ENCODE measurements at places on chromosomes 1 and 21. TPM values are rescaled to one million over a fixed set of nuclear protein-coding genes. Genes with fewer than 3 reads are reported as not detected.

The ABCG1 gene
- 11.2 TPM for total RNA-seq

The ITLN2 gene
- total RNA-seq, result not detected

- H3K27ac ChIP-seq, result no peak overlapping the region
- H3K27me3 ChIP-seq, result no peaks in the 10 kb centered on the region
- H3K4me1 ChIP-seq, result no peaks in the 10 kb centered on the region
- H3K4me3 ChIP-seq, result no peak overlapping the region
- no peaks in the 10 kb centered on the region for H3K36me3 ChIP-seq
- no peak for DNase-seq
Observed at GRCh38 chr1:68213843-68214242, 18.5 kb downstream of the WLS start.

- no peak for DNase-seq
- no peak overlapping the region for H3K27ac ChIP-seq
- H3K36me3 ChIP-seq, result no peaks in the 10 kb centered on the region
- no peaks in the 10 kb centered on the region for H3K4me1 ChIP-seq
- H3K4me3 ChIP-seq, result no peak overlapping the region
Observed at GRCh38 chr1:82395440-82395839, 594.7 kb downstream of the ADGRL2 start.

- no peak overlapping the region for H3K27ac ChIP-seq
Observed at GRCh38 chr21:42379426-42380215, 13.3 kb upstream of the TFF1 start.

The ITGB2 gene
- total RNA-seq, result 172 TPM

The CFHR2 gene
- not detected for total RNA-seq

All from GM12878 (cell line).